ENCODE measurements at places on chromosomes 2 and 18.

DNA sequence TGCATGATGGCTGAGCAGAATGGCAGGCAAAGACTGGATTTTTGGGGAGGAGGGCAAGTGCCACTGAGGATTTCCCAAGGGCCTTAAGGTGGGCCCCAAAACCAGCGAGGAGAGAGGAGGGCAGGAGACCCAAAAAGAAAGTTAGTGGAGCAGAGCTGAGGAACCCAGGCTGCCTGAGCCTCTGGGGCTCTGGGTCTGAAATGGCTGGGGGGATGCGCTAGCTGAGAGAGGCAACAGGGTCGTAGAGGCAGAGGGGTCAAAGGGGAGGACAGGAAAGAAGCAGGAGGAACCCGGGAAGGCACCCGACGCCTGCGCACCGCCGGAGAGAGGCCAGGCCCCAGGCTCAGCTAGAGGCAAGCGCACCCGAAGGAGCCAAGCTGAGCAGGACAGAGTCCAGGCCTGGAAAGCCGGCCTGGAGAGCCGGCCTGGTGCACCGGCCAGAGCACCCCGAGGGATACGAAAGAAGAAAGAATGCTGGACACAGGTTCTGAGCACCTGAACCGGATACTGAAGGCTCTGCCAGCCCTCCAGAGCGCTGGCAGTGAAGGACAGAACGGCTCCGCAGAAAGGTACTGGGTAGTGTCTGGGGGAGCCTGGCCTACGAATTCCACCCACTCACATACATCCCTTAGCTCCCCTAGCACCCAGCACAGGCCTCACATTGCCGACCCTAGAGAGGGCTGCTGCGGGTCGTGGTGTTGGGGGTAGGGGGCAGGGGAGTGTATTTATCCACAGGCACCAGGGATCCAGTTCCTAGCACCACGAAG lies 39.5 kb upstream of the ATP6V1B1 start:
- no peak for DNase-seq

GRCh38 chr18:56691530-56691929 lies 40.4 kb downstream of the WDR7 start:
- DNase-seq: no peak

GRCh38 chr2:233441161-233442027 lies 87.1 kb downstream of the DGKD start:
- no peak for DNase-seq

DNA sequence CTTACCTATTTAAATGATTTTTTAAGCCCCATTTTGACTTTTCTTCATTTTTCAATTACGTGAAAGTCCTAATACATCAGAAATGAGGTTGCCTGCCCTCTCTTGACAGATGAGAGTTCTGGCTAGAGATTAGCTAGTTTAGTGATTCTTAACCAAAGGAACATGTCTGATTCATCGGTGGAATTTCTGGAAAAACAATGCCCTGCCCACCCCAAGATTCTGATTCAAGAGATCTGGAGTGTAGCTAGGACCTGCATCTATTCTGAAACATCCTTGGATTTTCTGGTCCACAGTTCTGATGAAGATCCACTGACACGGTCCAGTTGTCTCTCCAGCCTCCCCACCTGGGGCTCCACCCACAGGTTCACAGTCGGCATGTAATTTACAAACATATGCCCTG lies 111.2 kb downstream of the KLF7 start:
- no peak for DNase-seq

GRCh38 chr2:12688091-12688490 lies 28.6 kb upstream of the TRIB2 start:
- DNase-seq: no peak

- DNase-seq: no peak
These were observed 432.8 kb upstream of the SYT4 start for GRCh38 chr18:43710135-43710534.

Data from left renal cortex interstitium (tissue), 4 donors.